A673 (cell line): ENCODE measurements at places on chromosomes 6 and 20. TPM values are rescaled to one million over a fixed set of nuclear protein-coding genes. Genes with fewer than 3 reads are reported as not detected.

Gene STMN3
- 115 and 128 TPM in 2 replicates for total RNA-seq

GRCh38 chr6:33812669-33813068, 8.9 kb upstream of the MLN start:
- no peaks in the 10 kb centered on the region for H3K36me3 ChIP-seq
- H3K4me1 ChIP-seq: peaks cover 35% of the 10 kb centered on the region
- H3K27ac ChIP-seq: no peak overlapping the region
- H3K4me3 ChIP-seq: no peak overlapping the region
- H3K27me3 ChIP-seq: no peaks in the 10 kb centered on the region
- peak; percentile 74 for DNase-seq

- H3K36me3 ChIP-seq: no peaks in the 10 kb centered on the region
- H3K27me3 ChIP-seq: no peaks in the 10 kb centered on the region
- no peak overlapping the region for H3K4me3 ChIP-seq
- no peak overlapping the region for H3K27ac ChIP-seq
- H3K4me1 ChIP-seq: no peaks in the 10 kb centered on the region
- DNase-seq: no peak
Measured at GRCh38 chr6:159035891-159036290, 8.9 kb downstream of the TAGAP start.

- H3K36me3 ChIP-seq: peaks cover 21% of the 10 kb centered on the region
- no peak overlapping the region for H3K27ac ChIP-seq
- H3K27me3 ChIP-seq: no peaks in the 10 kb centered on the region
- no peak for DNase-seq
- no peak overlapping the region for H3K4me3 ChIP-seq
- H3K4me1 ChIP-seq: no peaks in the 10 kb centered on the region
Measured at GRCh38 chr6:53014744-53015143, 19.7 kb upstream of the GSTA4 start.

Gene GMPR
- total RNA-seq: 0.32 and 0.76 TPM in 2 replicates

Gene NRN1
- 37.0 and 46.1 TPM in 2 replicates for total RNA-seq

DNA sequence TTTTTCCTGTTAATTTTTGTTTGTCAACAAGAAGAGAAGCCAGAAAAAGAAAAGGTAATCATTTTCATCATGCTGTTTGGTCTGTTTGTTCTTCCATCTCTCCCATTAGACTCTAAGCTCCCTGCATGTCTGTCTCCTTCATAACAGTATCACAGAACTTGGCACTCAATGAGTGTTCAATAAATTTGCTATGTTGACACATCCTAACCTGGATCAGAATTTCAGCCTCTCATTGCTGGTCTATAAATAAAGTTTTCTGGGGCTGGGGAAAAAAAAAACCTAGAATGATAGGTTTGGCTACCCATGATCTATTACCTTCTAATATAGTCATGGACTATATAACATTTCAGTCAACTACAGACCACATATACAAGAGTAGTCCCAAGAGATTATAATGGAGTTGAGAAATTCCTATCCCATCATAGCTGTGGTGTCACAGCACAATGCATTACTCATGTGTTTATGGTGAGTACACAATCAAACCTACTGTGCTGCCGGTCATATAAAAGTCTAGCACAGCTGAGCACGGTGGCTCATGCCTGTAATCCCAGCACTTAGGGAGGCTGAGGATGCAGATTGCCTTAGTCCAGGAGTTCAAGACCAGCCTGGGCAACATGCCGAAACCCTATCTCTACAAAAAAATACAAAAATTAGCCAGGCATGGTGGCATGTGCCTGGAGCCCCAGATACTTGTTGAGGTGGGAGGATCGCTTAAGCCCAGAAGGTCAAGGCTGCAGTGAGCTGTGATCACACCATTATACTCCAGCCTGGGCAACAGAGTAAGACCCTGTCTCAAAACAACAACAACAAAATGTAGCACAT, 5.9 kb downstream of the NUDT3 start:
- H3K27me3 ChIP-seq: no peaks in the 10 kb centered on the region
- H3K27ac ChIP-seq: no peak overlapping the region
- no peak overlapping the region for H3K4me3 ChIP-seq
- DNase-seq: peak; percentile 75
- peaks cover 40% of the 10 kb centered on the region for H3K4me1 ChIP-seq

Gene SSTR4
- total RNA-seq: not detected in 2 replicates

Gene NHSL1
- total RNA-seq: 29.5 and 33.1 TPM in 2 replicates

GRCh38 chr6:159766906-159767305, 5.1 kb downstream of the ACAT2 start:
- peaks cover 6% of the 10 kb centered on the region for H3K4me1 ChIP-seq
- peak overlapping the region; percentile 29 for H3K27ac ChIP-seq
- H3K4me3 ChIP-seq: no peak overlapping the region
- H3K36me3 ChIP-seq: peaks cover 87% of the 10 kb centered on the region
- no peaks in the 10 kb centered on the region for H3K27me3 ChIP-seq

Gene VGLL2
- not detected in 2 replicates for total RNA-seq

GRCh38 chr6:87682310-87682709, 19.7 kb downstream of the AKIRIN2 start:
- H3K4me1 ChIP-seq: no peaks in the 10 kb centered on the region
- DNase-seq: no peak
- no peaks in the 10 kb centered on the region for H3K27me3 ChIP-seq
- no peak overlapping the region for H3K27ac ChIP-seq
